ENCODE measurements at places on chromosomes 1 and 21.

GRCh38 chr1:93111065-93111464 is 32.0 kb downstream of the MTF2 start:
- DNase-seq: no peak

DNA sequence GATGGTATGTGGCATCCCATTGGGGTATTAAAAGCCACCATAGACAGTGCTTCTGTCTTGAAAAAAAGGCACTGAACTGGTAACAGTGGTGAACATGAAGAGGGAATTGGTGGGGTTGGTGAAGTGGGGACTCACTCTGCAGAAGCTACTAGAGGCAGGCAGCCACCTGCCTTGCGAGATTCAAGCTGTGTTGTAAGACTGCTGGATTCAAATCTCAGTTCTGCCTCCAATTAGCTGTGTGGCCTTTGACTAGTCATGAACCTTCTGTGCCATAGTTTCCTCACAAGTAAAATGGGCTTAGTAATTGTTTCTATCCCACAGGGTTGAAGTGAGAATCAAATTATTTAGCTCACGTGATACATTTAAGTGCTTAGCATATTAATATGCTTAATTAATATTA is 16.6 kb upstream of the ELOA start:
- no peak for DNase-seq

DNA sequence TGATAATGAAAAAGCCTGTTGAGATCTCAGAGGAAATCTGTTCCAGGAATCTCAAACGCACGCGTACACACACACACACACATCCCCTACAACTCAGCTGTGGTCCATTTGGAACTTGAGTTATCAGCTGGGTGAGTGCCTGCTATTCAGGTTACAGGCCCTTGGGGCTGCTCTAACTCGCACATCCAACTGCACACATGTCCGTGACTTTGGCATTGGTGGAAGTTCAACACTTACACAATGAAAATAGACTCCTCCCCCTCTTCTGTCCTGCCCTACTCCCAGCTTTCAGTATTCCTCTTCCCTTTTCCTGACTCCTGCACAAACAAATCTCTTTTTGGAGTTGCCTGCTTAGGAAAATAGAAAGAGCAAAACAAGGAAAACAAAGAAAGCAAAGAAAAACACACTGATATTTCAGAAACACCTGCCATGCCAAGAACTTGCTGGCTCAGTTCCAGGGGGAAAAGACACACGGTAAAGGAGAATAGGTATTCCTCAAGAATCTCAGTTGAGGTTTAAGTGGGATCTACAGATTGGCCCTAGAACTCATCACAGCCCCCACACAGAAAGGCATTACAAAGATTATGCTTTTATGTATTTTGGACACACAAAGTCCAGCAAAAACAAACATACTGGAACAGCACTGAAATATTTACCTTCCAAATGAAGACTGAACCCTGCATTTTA is 140.9 kb downstream of the TGFBR3 start:
- no peak for DNase-seq

- no peak for DNase-seq
These were observed 634.1 kb downstream of the KIF26B start for GRCh38 chr1:245788886-245789285.

- no peak for DNase-seq
These were observed 118.2 kb upstream of the PDE4B start for GRCh38 chr1:65674522-65674921.

DNA sequence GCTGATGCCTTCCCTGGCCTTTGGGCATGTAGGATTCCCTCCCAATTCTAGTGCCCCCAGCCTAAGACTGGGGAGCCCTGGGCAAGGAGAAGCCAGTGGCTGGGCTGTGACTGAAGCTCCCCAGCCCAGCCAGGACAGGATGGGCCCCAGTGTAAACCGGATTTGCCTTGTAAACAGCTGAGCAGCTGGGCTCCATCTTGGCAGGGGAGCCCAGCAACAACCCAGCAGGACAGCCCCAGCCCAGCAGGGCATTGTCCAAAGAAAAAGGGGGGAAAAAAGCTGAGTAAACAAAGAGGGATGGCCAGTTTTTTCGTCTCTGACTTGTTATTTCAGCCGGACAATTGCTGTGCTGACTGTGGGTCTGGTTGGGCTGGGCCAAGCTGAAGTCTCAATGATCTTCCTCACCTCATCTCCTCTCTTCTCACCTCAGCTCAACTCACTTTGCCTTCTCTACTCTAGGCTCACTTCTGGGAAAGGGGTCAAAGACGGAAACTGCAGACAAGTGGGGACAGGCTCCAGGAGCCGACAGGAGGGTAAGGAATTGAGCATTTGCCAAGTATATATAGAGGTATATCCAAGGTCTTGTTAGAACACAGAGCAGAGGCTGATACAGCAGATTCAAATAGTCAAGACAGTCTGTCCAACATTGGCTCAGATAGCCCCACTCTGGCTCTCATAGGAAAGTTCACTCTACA is 97.7 kb downstream of the TMEM53 start:
- DNase-seq: no peak

GRCh38 chr1:39898191-39898590 is 3.5 kb downstream of the MYCL start:
- DNase-seq: no peak

GRCh38 chr1:156128654-156129597 is 14.4 kb downstream of the LMNA start:
- DNase-seq: peak; percentile 22

DNA sequence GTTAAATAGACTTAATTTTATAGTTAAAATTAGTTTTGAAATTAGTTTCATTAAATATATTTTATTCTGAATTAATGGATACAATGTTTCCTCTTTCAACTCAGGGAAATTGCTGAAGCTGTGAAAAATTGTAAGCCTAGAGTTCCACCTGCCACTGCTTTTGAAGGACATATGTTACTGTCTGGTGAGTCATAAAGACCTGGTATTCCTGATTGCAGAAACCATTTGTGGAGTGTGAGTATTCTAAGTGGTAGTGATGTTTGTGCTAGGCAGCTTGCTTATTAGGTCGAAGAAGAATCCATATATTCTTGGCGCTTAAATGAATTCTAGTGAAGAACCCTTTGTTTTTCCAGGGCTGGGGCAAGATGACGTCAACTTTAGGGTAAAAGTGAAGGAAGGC is 34.0 kb downstream of the MTR start:
- DNase-seq: no peak

- DNase-seq: no peak
These were observed 161.1 kb downstream of the KCTD3 start for GRCh38 chr1:215728169-215728568.

- DNase-seq: no peak
These were observed 14.5 kb downstream of the IFNAR2 start for GRCh38 chr21:33244082-33244778.

- DNase-seq: no peak
These were observed 86.4 kb upstream of the RUNX1 start for GRCh38 chr21:35135481-35135880.

DNA sequence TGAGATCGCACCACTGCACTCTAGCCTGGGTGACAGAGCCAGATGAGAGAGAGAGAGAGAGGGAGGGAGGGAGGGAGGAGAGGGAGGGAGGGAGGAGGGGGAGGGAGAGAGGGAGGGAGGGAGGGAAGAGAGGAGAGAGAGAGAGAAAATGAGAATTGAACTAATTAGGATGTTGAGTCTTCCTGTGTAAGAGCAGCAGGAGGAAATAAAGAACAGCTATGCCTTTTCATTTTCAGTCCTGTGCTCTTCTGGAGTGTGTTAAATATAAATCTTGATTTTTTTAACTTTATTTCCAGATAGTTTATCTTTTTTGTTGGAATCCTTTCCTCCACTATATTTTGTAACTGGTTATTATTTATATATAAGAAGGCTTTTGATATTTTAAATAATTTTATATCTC is 27.1 kb downstream of the DNTTIP2 start:
- no peak for DNase-seq

DNA sequence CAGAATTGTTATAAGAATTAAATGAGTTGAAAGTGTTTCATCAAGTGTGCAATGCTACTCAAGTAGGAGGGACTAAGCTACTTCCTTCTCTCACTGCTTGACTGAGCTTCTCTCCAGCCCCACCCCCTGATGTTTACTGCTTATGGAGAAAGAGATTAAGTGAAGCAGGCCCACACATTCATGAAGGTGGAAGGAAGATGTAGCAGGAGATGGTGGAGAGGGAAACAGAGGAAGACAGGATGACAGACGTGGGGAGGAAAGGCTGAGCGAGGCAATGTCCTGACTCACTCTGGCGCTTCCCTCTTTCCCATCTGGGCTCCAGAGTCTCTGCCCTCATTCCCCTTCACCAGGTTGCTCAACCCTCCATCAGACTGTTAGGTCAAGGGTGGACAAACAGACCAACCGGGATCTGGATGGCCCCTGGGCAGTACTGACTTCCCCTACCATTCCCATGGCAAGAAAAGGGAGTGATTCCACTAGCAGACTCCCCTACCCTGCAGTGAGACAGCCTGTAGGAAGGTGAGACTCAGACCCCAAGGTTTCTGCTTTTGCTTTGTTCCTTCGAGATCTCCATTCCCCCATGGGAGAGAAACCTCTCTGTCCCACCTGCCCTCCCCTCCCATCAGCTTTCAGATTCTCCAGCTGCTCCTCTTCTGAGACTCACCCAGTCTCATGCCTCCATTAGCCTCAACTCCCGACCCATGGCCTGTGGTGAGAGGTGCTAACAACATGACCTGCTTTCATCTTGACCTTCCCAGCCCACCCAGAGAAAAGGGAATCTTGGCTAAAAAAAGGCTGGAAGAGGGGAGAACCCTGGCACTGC is 3.1 kb upstream of the ARHGEF2 start:
- DNase-seq: peak; percentile 82

DNA sequence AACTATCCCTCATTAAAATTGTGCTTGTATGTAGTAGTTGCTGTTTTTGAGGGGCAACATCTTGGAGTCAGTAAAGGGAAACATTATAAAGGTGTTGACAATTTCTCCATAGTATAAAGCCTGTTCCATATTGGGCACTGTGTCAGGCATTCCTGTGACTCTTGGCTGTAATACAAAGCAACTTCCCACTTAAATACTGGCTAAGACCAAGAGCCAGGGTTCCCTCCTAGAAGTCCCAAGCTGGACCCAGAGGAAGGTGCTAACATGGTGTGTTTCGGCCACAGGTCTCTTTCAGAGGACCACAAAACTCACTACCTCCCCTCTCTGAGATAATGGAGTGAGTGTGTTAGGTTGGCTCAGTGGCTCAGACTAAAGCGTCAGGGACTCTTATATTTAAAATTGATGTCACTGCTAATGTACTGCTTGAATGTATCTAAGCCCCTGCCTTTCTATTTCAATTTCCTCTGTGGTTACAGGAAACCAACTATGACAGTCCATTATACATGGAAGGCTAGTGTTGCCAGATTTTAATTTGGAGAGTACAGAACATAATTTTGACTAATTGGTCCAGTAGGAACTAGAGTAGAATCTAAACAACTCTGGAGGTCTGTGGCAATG is 74.7 kb upstream of the RGL1 start:
- no peak for DNase-seq

DNA sequence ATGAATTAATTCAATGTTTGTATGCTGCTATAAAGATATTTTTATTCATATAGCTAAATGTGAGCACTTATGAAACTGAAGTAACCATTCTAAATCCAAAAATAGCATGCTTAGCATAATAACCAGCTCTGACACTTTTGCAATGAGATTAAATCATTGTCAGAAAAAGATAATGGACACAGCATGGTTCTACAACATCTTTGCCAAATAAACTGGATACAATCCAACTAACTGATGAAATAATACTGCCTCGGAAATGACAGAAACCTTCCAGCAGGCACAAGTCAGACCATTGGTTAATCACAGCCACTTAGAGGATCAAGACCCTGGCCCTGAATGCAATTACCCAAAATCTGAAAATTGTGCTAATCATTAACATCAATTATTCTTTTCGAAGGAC is 592.7 kb upstream of the ADGRL4 start:
- DNase-seq: no peak

DNA sequence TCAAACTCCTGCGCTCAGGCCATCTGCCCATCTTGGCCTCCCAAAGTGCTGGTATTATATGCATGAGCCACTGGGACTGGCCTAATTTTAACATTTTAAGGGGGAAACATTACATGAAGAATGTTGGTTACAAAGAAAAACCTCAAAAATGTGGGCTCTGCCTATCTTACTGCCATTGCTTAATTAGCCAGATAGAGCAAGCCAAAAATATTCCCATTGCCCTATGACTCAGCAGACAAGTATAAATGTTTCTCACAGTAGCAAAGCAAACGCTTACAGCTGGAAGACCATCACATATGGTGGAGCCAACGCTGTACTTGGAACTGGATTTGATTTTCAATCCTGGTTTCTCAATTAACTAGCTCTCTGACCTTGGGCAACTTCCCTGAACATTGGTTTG is 502.0 kb downstream of the SMYD3 start:
- DNase-seq: peak; percentile 95

DNA sequence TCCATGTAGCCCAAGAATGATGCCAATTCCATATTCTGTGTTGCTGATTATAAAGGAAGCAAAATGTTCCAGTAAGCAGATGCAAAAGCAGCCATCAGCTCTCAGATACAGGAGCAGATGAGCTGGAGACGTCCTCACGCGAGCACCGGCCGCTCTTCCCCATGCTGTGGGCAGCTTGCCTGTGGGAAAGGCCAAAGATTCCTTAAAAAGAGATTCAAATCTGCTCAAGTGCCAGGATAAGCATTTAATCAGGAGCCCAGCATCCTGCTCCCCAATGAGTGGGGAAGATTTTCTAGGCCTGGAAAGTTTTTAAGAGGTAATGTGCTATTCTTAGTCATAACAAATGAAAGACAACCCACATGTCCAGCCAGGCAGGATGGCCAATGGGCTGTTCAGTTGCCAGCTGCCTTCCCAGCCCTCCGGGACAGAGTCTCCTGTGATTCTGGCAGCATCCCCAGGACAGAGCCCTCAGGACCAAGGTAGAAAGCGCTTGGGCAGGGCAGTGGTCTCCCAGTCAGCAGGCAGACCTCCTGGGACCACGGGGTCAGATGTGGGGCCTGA is 108.2 kb upstream of the TMPRSS2 start:
- DNase-seq: no peak

GRCh38 chr1:16965486-16966067 is 14.8 kb downstream of the MFAP2 start:
- no peak for DNase-seq

DNA sequence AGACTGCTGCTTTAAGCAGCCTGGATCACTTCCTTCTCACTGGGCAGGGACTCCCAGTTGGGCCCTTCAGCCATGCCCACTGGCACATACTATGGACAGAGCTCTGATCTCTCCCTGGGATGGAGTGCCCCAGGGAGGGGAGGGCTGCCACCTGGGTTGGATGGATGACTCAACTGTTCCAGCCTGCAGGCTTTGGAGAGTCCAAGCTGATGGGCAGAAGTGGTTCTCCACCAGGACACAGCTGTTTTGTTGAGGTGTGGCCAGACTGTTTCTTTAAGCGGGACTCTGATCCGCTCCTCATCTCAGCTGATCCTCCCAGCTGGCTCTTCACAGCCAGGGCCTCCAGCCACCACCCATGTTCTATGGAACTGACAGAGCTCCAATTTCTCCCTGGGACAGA is 166.9 kb downstream of the MAGI3 start:
- DNase-seq: no peak

- DNase-seq: peak; percentile 34
These were observed 62.5 kb downstream of the KIAA0040 start for GRCh38 chr1:175129997-175130648.
